ENCODE measurements at places on chromosomes 1 and 21.

GRCh38 chr1:46194641-46195193 is 3.5 kb downstream of the POMGNT1 start:
- DNase-seq: no peak

- no peak for DNase-seq
Observed at GRCh38 chr1:17232759-17233661, 15.9 kb upstream of the PADI3 start.

GRCh38 chr1:225987491-225988316 is 11.4 kb downstream of the SDE2 start:
- DNase-seq: no peak

DNA sequence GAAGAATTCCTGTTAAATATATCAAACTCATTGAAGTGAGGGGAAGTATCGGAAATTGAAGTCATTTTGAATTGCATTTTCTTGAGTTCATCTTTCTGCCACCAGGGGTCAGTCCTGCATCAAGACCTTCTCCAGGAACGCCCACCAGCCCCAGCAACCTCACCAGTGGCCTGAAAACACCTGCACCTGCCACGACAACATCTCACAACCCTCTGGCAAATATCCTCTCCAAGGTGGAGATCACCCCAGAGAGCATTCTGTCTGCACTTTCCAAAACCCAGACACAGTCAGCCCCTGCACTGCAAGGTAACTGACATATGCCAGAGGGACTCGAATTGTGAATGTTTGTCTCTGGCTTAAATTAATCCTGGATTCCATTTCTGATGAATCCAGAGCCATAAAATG is 22.8 kb upstream of the TARS2 start:
- no peak for DNase-seq

DNA sequence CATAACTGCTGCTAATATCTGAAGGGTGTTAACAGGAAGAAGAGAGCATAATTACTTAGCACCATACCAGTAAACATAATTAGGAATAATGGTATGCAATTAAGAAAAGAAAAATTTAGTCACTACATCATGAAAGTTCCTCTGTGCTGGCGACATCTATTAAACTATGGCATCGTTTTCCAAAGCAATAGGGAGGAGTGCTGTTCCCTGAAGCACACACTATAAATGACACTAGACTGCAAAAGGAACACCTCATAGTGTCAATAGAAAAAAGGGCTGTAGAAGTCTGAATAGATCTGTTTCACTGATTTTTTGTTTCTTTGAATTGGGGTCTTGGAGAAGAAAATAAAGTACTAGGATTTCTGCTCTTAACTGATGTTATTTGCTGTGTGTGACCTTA is 773.6 kb upstream of the B3GALT2 start:
- no peak for DNase-seq

DNA sequence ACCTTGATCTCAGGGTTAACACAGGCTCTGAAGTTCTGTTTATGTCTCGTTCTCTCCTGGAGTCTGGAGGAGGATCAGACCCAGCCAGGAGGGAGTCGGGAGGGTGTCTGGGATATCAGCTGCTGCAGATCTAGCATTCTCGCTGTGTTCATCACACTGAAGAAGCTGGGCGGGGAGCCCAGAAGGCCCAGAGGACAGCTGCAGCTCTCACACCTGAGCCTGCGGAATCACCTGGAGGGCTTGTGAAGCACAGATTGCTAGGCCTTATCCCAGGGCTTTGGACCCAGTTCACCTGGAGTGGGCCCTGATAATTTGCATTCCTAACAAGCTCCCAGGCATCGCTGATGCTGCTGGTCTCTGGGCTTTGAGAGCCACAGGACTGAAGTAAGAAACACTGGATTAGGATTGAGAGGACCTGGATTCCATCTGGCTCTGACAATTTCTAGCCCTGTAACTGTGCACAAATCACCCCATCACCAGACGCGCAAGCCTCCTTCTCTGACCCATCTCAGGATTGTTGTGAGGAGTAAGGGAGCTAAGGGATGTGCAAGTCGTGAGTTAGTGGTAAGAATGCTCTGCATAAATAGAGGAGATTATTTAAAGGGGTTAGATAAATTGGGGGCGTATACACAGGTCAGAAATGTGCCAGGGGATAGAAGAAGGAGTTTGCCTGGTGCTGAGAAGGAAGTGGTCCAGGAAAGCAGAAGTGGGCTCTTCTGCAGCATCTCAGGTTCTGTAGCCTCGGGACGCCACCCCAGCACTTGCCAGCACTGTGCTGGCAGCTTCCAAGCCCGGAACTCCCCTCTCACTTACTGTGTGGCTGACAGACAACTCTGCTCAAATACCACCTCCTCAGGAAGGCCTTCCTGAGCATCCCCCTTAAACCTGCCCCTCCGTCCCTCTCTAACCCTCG is 19.1 kb downstream of the ABCA4 start:
- no peak for DNase-seq

All from urinary bladder (tissue), 4 donors.